ENCODE measurements at places on chromosomes 6 and 20.
A peak's percentile ranks its signal among the peaks of the same experiment; 100 is the strongest.

GRCh38 chr20:56439771-56440291, 27.8 kb downstream of the CASS4 start:
- DNase-seq: peak; percentile 88

GRCh38 chr6:165854863-165855593, 192.0 kb upstream of the PDE10A start:
- no peak for DNase-seq

GRCh38 chr6:56667336-56667735, 24.6 kb upstream of the DST start:
- no peak for DNase-seq

DNA sequence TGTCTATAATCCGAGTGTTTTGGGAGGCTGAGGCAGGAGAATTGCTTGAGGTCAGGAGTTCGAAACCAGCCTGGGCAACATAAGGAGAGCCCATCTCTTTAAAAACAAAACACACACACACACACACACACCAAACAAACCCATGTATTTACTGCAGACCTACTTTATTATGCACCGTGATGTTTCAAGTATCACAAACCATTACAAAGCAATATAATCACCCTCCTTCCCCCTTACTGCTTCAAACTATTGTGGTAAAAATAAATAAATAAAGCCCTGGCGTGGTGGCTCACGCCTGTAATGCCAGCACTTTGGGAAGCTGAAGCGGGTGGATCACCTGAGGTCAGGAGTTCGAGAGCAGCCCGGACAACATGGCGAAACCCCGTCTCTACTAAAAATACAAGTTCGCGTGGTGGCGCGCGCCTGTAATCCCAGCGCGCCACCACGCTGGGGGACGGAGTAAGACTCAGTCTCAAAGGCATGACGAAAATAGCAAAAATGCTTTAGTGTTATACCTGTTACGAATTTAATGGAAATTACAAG, 1.5 kb downstream of the TBCC start:
- DNase-seq: no peak

DNA sequence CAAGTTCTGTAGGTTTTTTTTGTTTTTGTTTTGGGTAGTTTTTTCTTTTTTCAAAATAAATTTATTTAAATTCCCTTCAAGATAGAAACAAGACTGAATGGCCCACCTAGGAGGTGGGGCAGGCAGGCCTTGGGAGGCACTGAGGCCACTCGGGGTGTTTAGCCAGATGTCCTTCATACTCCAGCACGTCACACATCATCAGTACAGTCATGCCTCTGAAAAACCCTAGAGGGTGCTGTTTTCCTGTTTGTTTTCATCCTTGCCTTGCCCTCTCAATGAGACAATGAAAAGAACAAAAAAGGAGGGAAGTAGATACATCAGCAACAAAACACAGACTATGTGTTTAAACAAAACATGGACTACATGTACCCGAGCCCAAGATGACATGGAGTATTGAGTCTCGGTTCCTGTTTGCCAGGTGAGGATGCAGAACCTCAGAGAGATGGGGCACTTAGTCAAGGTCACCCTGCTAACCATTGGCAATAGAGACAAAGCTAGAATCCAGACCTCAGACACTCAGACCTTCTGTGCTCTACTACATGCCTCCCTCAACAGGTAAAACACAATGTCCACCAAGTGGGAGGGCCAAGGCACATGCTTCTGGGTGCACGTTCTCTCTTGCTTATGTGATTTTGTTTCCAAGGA, 26.8 kb upstream of the CLIC5 start:
- no peak for DNase-seq

GRCh38 chr20:50353289-50353961, 156.8 kb upstream of the PTPN1 start:
- no peak for DNase-seq

DNA sequence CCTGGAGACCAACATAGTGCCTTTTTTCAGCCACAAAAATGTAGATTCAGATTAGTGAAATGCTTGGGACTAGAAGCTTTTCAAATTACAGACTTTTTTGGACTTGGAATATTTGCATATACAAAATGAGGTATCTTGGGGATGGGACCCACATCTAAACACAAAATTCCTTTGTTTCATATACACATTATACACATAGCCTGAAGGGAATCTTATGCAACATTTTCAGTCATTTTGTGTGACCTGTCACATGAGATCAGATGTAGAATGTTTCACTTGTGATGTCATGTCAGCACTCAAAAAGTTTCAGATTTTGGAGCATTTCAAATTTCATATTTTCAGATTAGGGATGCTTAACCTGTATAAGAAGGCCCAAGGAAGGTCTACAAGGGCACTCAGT, 44.5 kb upstream of the ALDH8A1 start:
- DNase-seq: no peak

DNA sequence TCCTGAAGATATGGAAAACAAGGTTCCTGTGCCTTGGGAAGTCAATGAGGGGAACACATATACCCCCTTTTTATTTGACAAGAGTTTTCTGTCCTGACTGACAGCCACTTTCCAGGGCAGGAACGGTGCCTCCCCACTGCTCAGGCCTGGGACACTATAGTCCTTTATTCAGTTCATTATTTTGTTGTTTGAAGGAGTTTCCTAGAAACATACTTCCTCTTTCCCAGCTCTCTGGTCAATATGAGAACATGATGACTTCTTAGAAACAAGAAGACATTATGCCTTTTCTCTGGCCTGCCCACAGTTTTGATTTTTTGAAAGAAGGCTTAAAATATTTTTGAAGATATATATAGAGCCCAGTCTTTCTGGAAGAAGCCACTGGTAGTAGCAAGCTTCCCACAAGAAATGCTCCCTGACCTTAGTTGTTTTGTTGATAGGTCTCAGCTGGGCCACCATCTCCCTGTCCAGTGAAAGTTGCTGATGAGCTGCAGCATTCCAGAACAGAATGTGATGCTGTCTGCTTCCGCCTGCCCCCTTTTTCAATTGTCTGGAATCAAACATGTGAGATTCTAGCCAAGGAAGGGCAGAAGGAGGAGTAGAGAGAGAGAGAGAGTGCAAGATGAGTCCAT, 350.0 kb upstream of the PRND start:
- no peak for DNase-seq

GRCh38 chr6:45949256-45949655, 66.4 kb downstream of the CLIC5 start:
- no peak for DNase-seq

DNA sequence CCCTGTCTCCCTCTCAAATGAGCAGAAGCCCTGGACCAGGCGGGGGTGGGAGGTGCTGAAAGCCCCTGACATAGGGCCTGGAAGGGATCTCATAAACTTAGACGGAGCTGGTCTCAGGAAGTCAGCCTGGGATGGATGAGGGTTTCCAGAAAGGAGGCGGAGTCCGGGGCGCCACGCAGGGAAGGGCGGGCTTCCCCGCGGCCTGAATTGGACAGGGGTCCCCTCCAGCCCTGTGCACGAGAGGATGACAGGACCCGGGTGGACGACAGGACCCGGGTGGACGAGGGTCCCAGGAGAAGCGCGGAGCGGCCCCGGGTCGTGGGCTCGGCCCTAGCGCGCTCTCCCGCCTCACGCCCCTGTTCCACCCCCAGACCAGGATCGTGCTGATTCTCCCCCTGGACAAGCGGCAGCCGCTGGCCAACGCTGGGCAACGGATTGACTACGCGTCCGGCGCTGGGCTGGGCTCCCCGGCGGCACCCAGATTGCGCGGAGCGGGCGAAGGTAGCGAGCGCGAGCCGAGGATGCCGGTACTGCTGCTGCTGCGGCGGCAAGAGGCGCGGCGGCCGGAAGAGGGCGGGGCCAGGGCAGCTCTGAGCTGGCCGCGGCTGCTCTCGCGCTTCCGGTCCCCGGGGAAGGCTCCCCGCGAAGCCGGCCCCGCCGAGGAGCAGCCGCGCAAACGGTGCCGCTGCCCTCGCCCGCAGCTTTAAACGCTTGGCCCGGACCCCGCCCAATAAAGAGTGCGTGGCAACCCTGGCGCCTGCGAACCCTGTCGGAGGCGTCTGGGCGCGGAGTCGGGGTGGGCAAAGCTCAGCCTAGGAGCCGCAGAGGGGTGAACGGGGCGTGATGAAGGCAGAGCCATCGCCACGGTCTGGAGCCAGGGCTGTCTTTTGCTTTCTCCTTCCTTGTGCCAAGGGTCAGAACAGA, 1.3 kb downstream of the C20orf144 start:
- DNase-seq: peak; percentile 58

DNA sequence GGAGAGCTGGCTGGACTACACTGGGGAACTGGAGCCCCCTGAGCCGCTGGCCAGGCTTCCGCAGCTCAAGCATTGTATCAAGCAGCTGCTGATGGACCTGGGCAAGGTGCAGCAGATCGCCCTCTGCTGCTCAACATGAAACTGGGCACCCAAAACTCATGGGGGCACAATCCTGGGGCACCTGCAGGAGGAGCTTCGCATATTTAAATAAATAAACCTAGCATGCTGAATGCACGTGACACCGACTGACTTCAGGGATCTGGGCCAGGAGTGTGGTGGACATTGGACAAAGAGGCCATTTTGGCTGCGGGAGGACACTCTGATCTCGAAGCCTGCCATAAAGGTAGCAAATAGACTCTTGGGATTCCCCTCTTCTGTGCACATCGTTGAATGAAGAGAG, 6.8 kb downstream of the SCAND1 start:
- DNase-seq: no peak

- DNase-seq: no peak
These were observed 114.3 kb upstream of the DST start for GRCh38 chr6:56756791-56757587.

GRCh38 chr20:53480913-53481312, 112.7 kb downstream of the ZNF217 start:
- DNase-seq: no peak

- no peak for DNase-seq
These were observed 421.1 kb downstream of the CD109 start for GRCh38 chr6:74117113-74117512.

GRCh38 chr6:67790569-67790968, 844.5 kb upstream of the ADGRB3 start:
- DNase-seq: no peak

DNA sequence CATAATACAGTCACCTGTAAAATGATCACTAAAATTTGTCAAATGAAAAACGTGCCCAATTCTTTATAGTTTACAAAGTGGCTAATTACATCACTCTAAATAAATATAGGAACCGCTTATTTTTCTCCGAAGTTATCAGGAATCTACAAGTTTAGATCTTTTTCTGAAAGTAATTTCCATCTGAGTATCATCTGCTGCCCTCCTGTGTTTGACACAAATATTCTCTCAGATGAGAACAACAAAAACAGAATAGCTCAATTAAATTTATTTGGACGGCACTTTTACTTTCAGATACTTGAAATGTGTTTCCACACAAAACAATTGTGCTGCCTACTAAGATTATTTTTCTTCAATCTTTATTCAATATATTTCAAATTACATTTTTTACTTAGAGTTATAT, 5.0 kb downstream of the SF3B5 start:
- DNase-seq: no peak

DNA sequence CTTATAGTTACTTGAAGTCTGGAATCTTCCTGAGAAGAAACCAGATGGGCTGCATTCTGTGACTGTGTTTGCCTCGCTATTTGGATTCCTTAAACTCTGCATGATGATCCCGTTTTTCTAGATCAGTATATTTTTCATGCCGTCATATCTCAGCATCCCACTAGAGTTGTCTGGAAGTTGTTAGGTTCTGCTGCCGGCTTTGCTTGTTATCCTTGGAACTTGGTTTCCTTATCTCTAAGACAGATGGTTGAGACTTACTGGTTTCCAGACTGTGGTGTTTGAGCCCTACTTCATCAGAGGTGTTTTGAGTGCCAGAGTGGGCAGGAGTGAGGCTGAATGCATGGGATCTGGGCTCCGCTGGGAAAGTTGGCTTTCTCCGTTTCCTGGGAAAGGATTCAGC, 50.3 kb downstream of the CDS2 start:
- DNase-seq: no peak

DNA sequence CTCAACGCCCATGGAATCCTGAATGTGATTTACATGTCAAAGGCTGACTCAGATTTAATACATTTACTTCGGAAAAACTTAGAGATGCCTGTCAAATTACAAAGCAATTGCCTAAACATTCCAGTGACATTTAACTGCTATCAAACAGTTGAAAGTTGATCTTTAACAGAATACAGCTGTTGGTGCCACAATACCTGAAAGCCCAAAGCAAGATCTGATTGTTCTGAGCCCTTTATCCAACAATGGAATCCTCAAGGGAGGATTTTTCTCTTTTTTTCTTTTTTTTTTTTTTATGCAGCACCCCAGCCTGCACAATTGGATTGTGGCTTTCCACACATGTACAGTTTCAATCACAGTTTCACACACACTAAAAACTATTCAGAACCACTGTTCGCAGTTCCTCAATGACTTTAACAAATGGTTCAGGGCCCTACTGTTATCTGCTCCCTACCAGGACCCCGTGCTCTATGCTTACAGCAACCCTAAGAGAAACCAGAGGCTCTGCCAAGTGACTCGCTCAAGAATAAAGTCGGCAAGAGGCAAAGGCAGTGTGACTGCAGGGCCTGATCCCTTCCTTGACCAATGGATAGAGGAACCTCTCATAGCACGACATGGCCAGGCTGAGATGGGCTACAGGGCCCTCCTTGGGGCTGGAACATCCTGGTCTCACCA, 33.3 kb downstream of the EPB41L2 start:
- DNase-seq: peak; percentile 13

GRCh38 chr20:51469578-51470498, 72.7 kb downstream of the NFATC2 start:
- DNase-seq: no peak

DNA sequence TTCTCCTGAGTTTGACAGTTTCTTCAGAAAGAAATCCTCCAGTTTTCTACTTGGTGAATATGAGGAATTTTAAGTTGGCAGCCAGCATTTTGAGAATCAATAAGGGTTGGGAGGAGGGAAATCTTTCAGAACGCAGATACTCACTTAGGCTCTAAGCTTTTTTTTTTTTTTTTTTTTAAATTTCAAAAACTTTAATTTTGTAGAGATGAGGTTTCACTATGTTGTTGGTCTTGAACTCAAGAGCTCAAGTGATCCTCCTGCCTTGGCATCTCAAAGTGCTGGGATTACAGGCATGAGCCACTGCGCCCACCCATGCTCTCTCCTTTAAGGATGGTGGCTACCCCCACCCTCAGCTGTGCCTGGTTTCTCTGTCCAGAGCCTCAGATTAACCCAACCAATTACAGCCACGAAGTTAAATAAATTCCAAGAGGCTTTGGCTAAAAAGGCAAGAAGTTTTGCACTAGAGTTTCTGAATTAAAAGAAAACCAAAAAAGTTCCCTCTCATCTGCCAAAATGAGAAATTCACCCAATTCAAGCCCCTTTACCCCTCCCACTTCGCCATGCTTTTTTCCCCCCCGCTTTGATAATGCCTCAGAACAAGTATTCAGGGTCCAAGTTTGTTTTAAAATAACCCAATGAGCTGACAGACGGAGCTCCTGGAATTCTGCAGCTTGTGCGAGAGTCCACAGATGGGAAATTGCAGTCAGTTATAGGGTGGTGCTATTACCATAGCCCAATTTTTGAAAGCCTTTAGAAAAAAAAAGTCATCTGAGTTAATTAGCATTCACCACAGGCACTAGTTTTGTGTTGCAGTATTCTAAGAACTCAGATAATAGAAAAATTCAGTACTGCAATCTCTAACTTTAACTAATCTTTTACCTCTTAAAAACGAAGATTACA, 94.3 kb upstream of the BEND3 start:
- DNase-seq: no peak
